ENCODE measurements at places on chromosomes 5 and 9.

DNA sequence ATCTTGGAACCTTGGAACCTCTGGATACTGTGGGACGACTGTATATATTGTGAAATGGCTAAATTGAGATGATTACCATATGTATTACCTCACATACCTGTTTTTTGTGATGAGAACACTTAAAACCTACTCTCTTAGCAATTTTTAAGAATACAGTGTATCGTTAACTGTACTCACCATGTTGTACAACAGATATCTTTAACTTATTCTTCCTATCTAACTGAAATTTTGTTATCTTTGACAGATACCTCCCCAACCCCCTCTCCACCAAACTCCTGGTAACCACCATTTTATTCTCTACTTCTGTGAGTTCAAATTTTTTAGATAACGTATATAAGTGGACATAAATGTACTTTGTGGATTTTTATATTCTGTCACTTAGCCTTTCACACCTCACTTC, 126.5 kb downstream of the ZCCHC7 start:
- no peak for DNase-seq

DNA sequence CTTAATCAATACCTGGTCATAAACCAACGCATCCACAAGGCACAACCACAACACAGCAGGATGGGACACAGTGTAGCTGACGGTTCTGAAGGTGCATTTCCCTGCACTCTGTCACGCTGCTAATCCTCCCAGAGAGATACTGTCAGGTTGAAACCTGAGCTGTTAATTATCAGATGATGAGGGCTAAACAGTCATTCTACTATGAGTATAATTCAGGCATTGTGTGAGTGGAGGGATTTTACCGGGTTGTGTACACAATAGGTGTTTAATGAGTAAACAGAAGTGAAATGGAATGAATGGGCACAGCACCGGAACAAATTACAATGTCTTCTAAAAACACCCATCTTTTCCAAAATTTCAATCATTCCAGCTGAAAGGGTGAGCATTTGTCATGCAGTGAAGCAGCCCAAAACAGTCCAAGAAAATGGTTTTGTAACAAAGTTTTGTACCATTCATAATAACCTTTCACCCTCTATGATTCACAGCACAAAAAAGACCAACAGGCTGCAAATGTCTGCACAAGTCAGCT, 71.5 kb downstream of the ABCA1 start:
- no peak for DNase-seq

GRCh38 chr9:113530022-113530635, 66.6 kb downstream of the RGS3 start:
- no peak for DNase-seq

- no peak for DNase-seq
Measured at GRCh38 chr5:141969783-141970771, 1.2 kb downstream of the RNF14 start.

- no peak for DNase-seq
Measured at GRCh38 chr5:35036536-35036935, 11.2 kb downstream of the AGXT2 start.

DNA sequence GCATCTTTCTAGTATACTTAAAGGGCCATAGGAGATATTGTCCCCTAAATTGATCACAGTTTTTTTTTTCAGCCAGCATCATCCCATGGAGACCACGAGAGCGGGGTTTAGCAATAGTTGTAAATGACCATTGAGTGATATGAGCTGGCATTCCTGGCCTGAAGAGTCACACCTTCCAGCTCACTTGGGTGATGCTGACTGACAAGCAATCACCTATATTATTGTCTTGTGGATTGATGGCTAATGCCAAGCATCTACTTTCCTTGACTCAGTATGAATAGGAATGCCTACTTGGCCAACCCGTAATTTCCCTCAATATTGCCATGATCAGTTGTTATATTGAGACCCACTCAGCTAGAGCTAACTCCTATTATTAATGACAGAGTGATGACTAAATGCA, 70.5 kb downstream of the ADAMTSL1 start:
- DNase-seq = no peak

GRCh38 chr5:101338226-101338625, 435.1 kb upstream of the ST8SIA4 start:
- no peak for DNase-seq

- no peak for DNase-seq
Measured at GRCh38 chr9:122236681-122237080, 7.9 kb upstream of the LHX6 start.

GRCh38 chr5:18003312-18003711, 369.1 kb downstream of the TAF11L14 start:
- no peak for DNase-seq
